ENCODE measurements at places on chromosomes 3 and 15.

- no peak for DNase-seq
Observed at GRCh38 chr15:53559364-53560277, 199.8 kb downstream of the WDR72 start.

- no peak for DNase-seq
Observed at GRCh38 chr15:87213626-87214025, 1042.9 kb downstream of the NTRK3 start.

GRCh38 chr15:55110446-55110845 is 86.3 kb downstream of the RSL24D1 start:
- no peak for DNase-seq

GRCh38 chr3:117587416-117587815 is 877.8 kb downstream of the TUSC7 start:
- no peak for DNase-seq

- DNase-seq, result no peak
Observed at GRCh38 chr3:119245778-119246177, 5.1 kb upstream of the B4GALT4 start.

GRCh38 chr3:186883686-186884058 is 41.2 kb downstream of the ADIPOQ start:
- no peak for DNase-seq

- no peak for DNase-seq
Observed at GRCh38 chr3:133191818-133192217, 153.6 kb downstream of the TMEM108 start.

Measured in AG09319 (cell line).